MM.1S (cell line): ENCODE measurements at places on chromosomes 7 and 10.

DNA sequence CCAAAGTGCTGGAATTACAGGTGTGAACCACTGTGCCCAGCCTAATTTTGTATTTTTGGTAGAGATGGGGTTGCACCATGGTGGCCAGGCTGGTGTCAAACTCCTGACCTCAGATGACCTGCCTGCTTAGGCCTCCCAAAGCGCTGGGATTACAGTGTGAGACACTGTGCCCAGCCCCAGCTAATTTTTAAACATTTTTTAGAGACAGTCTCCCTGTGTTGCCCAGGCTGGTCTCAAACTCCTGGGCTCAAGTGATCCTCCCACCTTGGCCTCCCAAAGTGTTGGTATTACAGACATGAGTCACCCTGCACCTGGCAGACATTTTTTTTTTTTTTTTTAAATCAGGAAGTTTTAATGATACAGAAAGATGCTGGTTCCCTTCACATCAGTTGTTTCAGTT lies 15.5 kb downstream of the DENND10 start:
- DNase-seq, result peak; percentile 36

DNA sequence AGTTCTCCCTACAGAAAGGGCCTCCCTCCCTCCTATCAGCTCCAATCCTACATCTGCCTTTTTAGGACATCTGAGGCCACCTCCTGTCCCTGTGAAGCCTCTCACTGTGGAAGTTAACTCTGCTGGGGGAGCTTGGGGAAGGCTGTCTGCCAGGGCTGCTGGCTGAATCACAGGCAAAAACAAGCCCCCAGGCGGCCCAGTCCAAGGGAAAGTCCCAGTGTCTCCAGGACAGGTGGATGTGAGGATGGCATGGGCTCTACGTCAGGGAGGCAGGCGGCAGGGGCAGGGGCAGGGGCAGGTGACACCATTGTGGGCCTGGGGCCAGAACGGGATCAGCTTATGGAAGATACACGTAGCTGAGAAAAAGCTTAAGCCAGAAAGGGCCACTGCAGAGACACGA lies 240.2 kb downstream of the MAD1L1 start:
- DNase-seq, result no peak

GRCh38 chr7:69736126-69736810 lies 138.0 kb downstream of the AUTS2 start:
- DNase-seq, result no peak

DNA sequence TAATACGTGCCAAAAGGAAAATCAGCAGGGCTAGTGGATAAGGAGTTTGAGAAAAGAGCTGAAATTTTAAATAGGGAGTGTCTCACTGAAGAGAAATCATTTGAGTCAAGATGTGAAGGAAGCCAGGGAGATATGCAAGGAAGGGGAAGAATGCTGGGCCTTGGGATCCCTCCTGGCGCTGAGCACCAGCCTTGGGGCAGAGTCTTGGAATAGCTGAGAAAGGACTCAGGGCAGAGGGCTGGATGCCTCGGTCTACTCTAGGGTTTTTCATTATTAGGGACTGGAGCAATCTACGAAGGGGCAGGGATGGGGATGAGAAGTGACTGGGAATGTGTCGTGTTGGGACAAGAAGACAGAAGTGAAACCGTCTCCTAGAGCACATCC lies 484 bp downstream of the ZWINT start:
- DNase-seq, result no peak

- DNase-seq, result no peak
Measured at GRCh38 chr7:125126376-125126775, 196.8 kb upstream of the POT1 start.

GRCh38 chr7:43700646-43701499 lies 28.4 kb downstream of the COA1 start:
- no peak for DNase-seq

- DNase-seq, result no peak
Measured at GRCh38 chr7:155794196-155794595, 18.1 kb downstream of the SHH start.

DNA sequence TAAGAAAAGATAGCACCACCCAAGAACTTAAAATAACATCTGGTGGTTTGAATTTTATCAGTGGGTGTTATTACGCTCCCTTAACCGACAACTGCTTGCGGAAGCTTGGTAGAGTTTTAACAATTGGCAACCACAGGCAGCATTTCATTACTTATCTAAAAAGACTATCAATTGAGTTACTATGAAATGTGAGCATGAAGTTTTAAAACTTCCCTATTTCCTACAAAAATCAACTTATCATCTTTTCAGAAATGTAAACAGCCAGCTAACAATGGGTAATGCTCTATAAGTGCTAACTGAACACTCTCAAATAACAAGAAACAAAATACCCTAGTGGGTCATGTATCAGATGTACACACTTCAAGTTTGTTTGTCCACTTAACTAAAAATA lies 68.8 kb downstream of the OSBPL3 start:
- DNase-seq, result no peak

DNA sequence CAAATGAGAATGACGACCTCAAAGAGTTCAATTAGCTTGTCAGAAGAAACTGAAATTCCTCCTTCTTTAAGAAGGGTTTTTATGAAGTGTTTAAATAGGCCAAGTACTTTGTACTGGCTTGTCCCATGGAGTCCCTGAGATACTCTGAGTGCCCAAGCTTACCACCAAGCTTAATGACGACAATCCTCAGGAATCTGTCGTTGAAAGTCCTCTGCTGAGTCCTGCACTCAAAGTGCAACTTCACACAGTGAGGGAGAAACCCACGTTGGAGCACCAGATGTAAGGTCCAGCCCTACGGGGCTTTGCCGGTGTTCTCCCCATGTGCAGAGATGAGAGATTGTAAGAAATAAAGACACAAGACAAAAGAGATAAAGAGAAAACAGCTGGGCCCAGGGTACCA lies 42.8 kb upstream of the AKR1C2 start:
- DNase-seq, result no peak

GRCh38 chr10:79152423-79152817 lies 83.7 kb downstream of the ZMIZ1 start:
- DNase-seq, result no peak

DNA sequence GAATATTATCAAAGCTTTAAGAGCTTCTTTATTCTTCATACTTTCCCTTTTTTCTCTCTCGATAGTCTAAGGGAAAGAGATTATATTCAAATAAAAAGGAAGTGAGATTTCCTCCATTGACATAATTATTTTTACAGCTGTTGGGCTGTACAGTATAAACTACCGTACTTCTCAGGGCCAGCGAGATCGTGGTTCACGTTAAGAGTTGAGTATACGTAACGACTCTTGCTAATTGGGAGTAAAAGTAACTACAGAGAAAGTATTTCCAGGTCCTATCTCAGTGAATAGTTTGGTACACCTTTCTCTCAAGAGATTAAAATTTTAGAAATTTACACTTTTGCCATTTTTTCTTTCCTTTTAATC lies 57.8 kb downstream of the INPP5F start:
- DNase-seq, result no peak

DNA sequence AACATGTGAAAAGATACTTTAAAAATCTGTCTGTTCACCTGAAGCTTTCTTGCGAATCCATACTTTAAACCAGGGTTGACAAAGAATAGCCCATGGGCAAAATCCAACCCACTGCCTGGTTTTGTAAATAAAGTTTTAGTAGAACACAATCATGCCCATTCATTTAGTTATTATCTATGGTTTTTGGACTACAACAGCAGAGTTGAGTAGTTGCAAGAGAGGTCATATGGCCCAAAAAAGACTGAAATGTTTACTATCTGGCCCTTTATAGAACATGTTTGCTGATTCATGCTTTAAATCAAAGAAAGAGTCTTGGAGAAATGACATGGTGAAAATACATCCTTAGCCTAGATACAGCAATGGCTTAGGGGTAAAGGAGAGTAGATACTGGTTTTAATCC lies 356.2 kb downstream of the RNLS start:
- no peak for DNase-seq

GRCh38 chr10:49744924-49745605 lies 17.1 kb downstream of the OGDHL start:
- DNase-seq, result no peak

DNA sequence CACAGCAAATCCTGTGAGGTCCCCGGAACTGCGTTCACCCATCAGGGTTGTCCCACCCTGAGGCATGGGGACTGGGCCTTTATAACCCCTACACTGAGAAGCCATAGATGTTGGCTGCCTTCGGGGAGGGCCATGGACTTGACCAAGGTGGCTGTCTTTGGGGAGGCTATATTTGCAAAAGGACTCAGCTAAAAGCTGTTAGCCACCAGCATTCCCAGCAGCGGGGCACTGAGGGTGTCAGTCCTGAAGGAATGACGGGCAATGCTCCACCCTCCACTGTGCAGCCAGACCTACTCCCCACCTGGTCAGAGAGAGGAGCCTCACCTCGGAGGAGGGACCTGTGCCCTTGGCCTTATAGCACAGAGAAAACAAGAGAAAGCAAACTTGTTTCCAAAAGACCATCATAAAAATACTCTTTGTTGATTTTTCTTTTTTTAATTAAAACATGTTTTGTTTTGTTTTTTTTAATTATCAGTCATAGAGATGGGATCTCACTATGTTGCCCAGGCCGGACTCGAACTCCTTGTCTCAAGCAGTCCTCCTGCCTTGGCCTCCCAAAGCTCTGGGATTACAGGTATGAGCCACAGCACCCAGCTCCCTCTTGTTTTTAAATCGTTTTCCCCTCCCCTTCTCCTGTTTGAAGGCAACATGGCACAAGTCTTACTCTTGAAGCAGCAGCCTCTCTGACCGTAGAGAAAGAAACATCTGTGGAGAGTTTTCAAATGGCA lies 26.7 kb upstream of the CUX1 start:
- DNase-seq, result no peak

DNA sequence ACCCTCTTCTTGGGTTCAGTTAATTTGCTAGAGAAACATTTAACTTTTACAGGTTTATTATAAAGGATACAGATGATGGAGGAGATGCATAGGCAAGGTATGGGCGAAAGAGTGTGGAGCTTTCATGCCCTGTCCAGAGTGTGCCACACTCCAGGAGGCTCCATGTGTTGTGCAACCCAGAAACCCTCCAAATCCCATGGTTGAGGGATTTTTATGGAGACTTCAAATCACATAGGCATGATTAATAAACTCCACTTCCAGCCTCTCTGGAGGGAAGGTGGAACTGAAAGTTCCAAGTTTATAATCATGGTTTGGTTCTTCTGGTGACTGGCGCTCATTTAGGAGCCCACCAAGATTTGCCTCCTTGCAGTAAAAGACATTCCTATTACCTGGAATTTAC lies 159.9 kb downstream of the PHTF2 start:
- DNase-seq, result no peak

- no peak for DNase-seq
Measured at GRCh38 chr7:1924258-1924817, 254.3 kb downstream of the ELFN1 start.

GRCh38 chr7:116340201-116340847 lies 130.0 kb downstream of the TES start:
- no peak for DNase-seq

DNA sequence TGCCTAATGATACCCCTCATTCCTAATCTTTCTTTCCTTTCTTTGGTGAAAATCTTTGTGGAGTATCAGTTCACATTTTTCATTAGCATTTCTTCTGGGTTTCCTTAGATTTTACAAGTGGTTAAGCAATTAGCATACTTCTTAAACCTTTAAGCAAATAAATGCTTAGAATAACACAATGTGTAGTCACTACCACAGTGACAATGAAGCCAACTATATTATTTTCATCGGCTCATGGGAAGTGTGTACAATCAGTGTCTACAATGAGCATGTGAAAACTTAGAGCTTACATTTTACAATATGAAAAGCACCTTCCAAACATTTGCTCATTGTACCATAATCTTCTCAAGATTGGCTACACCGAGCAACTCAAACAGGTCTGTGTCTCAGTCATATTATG lies 176.2 kb upstream of the PLXNA4 start:
- DNase-seq, result no peak

DNA sequence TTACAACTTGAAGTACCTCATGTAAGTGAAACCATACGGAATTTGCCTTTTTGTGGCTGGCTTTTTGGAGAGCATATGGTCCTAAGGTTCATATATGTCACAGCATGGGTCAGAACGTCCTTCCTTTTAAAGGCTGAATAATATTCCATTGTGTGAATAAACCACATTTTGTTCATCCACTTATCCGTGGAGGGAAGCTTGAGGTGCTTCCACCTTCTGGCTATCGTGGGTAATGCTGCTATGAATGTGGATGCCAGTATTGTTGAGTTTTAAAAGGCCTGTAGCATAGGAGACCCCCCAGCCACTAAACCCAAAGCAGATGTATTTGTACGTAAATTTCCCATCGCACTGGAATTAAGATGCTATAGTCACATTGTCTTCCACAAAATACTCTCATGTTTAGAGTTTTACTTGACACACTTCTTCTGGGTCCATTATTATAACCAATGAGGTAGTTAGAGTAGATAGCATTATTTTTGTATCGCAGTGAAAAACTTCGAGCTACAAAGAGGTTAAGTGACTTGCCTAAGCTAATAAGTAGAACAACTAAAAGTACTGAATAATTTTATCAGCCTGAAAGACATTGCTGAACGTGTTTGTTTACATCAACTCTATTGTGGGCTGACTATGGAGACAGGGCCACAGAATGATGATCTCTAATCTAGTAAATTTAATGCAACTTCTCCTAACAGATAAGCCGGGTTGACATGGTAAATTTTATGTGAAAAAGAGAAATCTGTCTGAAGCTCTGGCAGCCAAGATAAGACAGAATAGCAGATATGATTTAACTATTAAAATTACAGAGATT lies 183.0 kb upstream of the CTBP2 start:
- no peak for DNase-seq

- DNase-seq, result no peak
Measured at GRCh38 chr7:149637911-149638565, 135.3 kb downstream of the ZNF467 start.

DNA sequence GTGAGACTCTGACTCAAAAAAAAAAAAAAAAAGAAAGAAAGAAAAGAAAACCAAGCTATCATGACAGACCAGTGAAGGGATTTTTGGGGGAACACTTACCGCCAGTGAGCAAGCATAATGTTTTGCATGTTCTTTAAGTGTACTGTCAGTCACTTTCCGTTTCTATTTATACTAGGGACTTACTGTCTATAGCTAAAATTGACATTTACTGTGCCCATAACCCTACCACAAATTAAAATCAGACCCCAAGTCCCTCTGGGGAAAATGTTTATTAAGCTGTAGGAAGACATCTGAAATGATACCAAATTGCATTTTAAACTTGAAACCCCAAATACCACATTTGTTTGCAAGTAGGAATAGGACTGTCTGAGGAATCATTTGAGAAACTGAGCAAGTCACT lies 252.8 kb downstream of the TRIL start:
- DNase-seq, result peak; percentile 48

GRCh38 chr10:32618482-32618881 lies 172.5 kb downstream of the CCDC7 start:
- DNase-seq, result no peak

DNA sequence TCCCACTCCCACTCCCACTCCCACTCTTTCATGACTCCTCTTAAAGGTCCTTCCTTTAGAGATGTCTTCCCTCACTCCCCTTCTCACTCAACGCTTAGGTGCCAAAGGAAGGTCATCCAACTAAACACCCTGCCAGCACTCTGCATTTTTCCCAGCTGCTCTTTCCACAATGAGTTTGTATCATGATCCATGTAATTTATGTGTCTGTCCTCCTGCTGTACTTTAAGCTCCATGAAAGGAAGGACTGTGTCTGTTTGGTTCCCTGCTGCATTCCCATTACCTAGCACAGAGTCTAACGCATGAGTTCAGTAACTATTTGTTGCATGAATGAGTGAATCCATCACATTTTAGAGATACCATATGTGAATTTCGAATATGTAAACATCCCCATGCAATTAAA lies 252.7 kb downstream of the KIF20B start:
- DNase-seq, result no peak

- no peak for DNase-seq
Measured at GRCh38 chr7:39062811-39063210, 85.1 kb downstream of the POU6F2 start.
